ENCODE measurements at places on chromosomes 7 and 10. TPM values are rescaled to one million over a fixed set of nuclear protein-coding genes. Genes with fewer than 3 reads are reported as not detected.

Gene PILRA
- 5.6 TPM for polyA plus RNA-seq

Gene ACHE
- 0.73 TPM for polyA plus RNA-seq

Gene AKR1C3
- polyA plus RNA-seq: 8.9 TPM

Gene ZNF365
- 21.0 TPM for polyA plus RNA-seq

Gene RHBDD2
- 209 TPM for polyA plus RNA-seq

Gene MLXIPL
- polyA plus RNA-seq: not detected

Gene LEP
- polyA plus RNA-seq: not detected

Gene AZGP1
- polyA plus RNA-seq: not detected

Gene PDE1C
- polyA plus RNA-seq: 31.3 TPM

Gene ARHGAP22
- polyA plus RNA-seq: 4.8 TPM

Gene TAS2R4
- polyA plus RNA-seq: 1.1 TPM

Gene PRTFDC1
- polyA plus RNA-seq: 38.9 TPM

Gene TMEM184A
- polyA plus RNA-seq: not detected
